ENCODE measurements at places on chromosomes 11 and 22. TPM values are rescaled to one million over a fixed set of nuclear protein-coding genes. Genes with fewer than 3 reads are reported as not detected.

- no peak for DNase-seq
These were observed 105.1 kb downstream of the TENM4 start for GRCh38 chr11:79335681-79336080.

GRCh38 chr22:38849811-38850210 lies 6.0 kb upstream of the NPTXR start:
- DNase-seq = no peak

GRCh38 chr11:118928870-118929500 lies 3.3 kb upstream of the BCL9L start:
- no peak for DNase-seq

DNA sequence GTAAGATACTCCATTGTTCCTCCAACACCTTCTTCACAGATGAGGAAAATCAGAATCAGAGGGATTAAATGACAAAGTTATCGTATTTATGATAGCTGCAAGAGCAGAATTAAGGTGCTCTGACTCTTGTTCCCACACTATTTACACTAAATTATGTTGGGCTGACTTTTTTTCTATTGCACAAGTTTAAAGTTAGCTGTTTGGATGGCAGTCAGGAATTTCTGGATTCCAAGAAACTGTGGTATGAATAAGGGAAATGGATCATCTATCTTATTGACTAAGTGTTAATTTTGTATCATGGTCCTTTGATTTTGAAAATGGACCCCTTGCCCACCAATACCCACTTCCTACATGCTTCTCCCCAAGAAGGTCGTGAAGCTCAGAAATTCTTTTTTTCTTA lies 19.9 kb upstream of the APOA1 start:
- no peak for DNase-seq

DNA sequence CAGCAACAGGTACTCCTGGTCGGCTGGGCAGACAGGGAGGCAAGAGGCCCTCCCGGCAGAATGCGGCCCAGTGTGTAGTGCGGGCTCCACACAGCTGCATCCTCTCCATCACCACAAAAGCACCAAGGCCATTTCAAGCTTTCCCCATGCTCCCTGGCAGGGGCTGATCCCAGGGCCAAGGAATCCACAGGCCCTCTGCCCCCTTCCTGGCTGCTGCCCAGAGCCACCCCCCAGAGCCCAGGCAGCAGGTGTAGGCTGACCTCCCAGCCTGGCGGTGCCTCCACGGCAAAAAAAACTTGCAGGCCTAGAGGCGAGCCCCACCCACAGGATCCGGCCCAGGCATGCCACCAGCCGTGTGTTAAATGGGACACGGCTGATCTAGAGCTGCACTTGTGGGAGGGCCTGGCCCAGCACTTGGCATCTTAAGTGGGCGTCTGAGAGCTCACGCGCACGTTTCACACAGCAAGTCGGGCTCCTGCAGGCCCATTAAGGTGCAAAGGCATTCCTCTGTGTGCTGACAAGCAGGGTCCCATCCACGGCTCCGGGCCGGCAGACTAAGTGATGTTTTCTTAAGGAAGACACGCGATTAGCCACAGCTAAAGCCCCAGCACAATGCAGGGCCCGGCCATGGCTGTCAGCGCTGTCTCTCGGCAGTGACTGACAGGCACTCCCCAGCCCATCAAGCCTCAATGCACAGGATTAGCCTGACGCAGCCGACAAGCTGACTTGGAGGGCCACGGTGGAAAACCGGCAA lies 19.8 kb upstream of the GNB1L start:
- DNase-seq = no peak

DNA sequence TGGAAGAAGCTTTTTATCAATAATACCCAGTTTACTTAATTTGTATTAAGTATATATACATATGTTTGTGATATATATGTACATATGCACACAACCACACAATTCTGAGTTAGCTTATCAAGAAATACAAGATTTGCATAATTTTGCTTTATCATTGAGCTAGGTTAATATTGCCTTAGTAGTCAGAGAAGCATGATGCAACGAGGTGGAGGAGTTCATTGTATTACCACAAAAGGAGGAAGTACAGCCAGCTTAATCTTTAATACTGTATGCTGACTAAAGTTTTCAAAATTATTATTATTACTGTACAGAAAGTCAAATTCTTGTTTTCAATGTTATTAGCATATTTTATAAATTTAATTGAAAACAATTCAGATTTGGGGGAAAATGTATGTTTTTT lies 278.4 kb upstream of the PDGFD start:
- no peak for DNase-seq

- no peak for DNase-seq
These were observed 866 bp downstream of the GP1BB start for GRCh38 chr22:19723983-19724827.

Gene RTN4R
- total RNA-seq = not detected

Gene KCNA4
- not detected for total RNA-seq

All from SJSA1 (cell line).